ENCODE measurements at places on chromosomes 5 and 9. TPM values are rescaled to one million over a fixed set of nuclear protein-coding genes. Genes with fewer than 3 reads are reported as not detected.

Gene PCDHGA8
- not detected for total RNA-seq

Gene MARCOL
- total RNA-seq, result not detected

Gene PCDHGB5
- not detected for total RNA-seq

Gene C5orf58
- not detected for total RNA-seq

- no peaks in the 10 kb centered on the region for H3K36me3 ChIP-seq
- no peak for DNase-seq
- H3K4me3 ChIP-seq, result no peak overlapping the region
These were observed 25.1 kb downstream of the ZNF618 start for GRCh38 chr9:113901221-113901688.

- H3K27me3 ChIP-seq, result no peaks in the 10 kb centered on the region
- H3K27ac ChIP-seq, result no peak overlapping the region
- H3K4me3 ChIP-seq, result no peak overlapping the region
These were observed 311.7 kb upstream of the HAPLN1 start for GRCh38 chr5:84032324-84032723.

DNA sequence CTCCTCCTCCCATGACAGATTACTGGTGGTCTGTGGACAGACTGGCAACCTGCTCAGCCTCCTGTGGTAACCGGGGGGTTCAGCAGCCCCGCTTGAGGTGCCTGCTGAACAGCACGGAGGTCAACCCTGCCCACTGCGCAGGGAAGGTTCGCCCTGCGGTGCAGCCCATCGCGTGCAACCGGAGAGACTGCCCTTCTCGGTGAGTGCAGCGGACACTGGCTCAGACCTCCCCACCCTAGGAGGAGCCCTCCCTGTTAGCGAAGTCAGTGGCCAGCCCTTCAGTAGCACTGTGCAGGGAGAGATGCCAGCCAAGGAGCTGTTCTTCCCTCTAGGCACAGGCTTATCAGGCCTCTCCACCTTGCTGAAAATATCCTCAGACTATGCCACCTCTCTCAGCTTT is 143.5 kb downstream of the SAXO1 start:
- no peaks in the 10 kb centered on the region for H3K4me1 ChIP-seq
- H3K4me3 ChIP-seq, result no peak overlapping the region
- no peaks in the 10 kb centered on the region for H3K27me3 ChIP-seq
- no peaks in the 10 kb centered on the region for H3K36me3 ChIP-seq

GRCh38 chr5:144011388-144011787 is 159.1 kb downstream of the YIPF5 start:
- H3K36me3 ChIP-seq, result no peaks in the 10 kb centered on the region
- no peak overlapping the region for H3K27ac ChIP-seq
- DNase-seq, result no peak
- no peak overlapping the region for H3K4me3 ChIP-seq
- H3K4me1 ChIP-seq, result no peaks in the 10 kb centered on the region

- no peak overlapping the region for H3K4me3 ChIP-seq
- no peak overlapping the region for H3K27ac ChIP-seq
- DNase-seq, result no peak
- H3K4me1 ChIP-seq, result peaks cover 18% of the 10 kb centered on the region
- H3K36me3 ChIP-seq, result peaks cover 2% of the 10 kb centered on the region
These were observed 123.9 kb downstream of the TLE4 start for GRCh38 chr9:79695531-79696175.

DNA sequence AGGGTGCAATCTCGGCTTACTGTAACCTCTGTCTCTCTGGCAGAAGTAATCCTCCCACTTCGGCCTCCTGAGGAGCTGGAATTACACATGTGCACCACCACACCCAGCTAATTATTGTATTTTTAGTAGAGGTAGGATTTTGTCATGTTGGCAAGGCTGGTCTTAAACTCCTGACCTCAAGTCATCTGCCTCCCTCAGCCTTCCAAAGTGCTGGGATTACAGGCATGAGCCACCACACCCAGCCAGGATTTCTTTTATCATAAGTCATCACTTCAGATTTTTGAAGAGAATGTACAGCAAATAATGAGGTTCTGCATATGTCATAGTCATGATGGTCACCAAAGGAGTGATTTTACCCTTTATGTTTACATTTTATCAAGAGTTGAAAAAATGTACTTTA is 108.1 kb downstream of the GCNT1 start:
- no peaks in the 10 kb centered on the region for H3K36me3 ChIP-seq
- no peak overlapping the region for H3K4me3 ChIP-seq
- peaks cover 8% of the 10 kb centered on the region for H3K4me1 ChIP-seq
- H3K27ac ChIP-seq, result no peak overlapping the region

GRCh38 chr9:124357721-124358361 is 57.4 kb downstream of the PSMB7 start:
- no peak overlapping the region for H3K27ac ChIP-seq
- no peak overlapping the region for H3K4me3 ChIP-seq
- DNase-seq, result no peak
- H3K27me3 ChIP-seq, result no peaks in the 10 kb centered on the region
- H3K4me1 ChIP-seq, result peaks cover 7% of the 10 kb centered on the region
- peaks cover 36% of the 10 kb centered on the region for H3K36me3 ChIP-seq

GRCh38 chr9:114371973-114372917 is 15.5 kb downstream of the AKNA start:
- H3K27me3 ChIP-seq, result no peaks in the 10 kb centered on the region
- peaks cover 96% of the 10 kb centered on the region for H3K4me1 ChIP-seq
- peak overlapping the region; percentile 98 for H3K27ac ChIP-seq
- peak overlapping the region; percentile 72 for H3K4me3 ChIP-seq
- peak; percentile 87 for DNase-seq

DNA sequence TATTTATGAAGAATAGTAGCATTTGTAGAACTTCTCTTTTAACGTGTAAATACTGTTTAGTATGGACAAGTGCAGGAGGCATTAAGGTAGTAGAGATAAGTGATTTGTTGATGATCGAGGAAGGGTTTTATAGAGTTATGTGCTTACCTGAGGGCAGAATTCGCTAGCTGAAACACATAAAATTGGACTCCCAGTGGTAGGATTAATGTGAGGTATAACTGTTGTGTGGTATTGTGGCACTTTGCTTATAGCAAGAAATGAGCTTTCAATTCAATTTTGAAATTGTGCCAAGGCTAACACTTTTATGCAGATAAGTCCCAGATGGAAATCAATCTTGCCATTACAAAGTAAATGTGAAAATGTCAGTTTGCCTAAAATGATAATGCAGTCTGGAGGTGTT is 1.2 kb downstream of the AP3S1 start:
- H3K27me3 ChIP-seq, result no peaks in the 10 kb centered on the region
- H3K4me3 ChIP-seq, result peak overlapping the region; percentile 96
- peaks cover 45% of the 10 kb centered on the region for H3K4me1 ChIP-seq
- H3K27ac ChIP-seq, result no peak overlapping the region

- no peaks in the 10 kb centered on the region for H3K27me3 ChIP-seq
- H3K4me3 ChIP-seq, result no peak overlapping the region
- no peak overlapping the region for H3K27ac ChIP-seq
- H3K4me1 ChIP-seq, result peaks cover 5% of the 10 kb centered on the region
- no peaks in the 10 kb centered on the region for H3K36me3 ChIP-seq
- DNase-seq, result no peak
These were observed 55.4 kb upstream of the TBC1D2 start for GRCh38 chr9:98310752-98311392.

DNA sequence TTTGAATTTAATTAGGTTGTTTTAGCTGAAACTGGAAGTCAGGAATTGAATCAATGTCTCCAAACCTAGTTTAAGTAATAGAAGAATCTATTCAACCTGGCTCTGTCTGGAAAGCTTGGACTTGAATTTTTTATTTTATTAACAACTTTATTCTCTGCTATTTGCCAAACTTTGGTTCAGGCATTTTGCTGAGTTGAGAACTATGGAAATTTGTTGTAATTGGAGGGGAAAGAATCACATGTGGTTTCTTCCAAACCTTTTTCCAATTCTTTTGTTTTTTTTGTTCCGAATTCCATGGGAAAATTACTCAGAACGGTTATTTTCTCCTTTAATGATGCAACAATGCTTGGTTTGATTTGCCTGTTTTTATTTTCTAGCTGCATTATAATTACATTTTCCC is 98.2 kb upstream of the RPS23 start:
- H3K4me1 ChIP-seq, result no peaks in the 10 kb centered on the region
- no peak for DNase-seq
- no peaks in the 10 kb centered on the region for H3K27me3 ChIP-seq

- no peak overlapping the region for H3K4me3 ChIP-seq
- no peaks in the 10 kb centered on the region for H3K36me3 ChIP-seq
- H3K27ac ChIP-seq, result no peak overlapping the region
- H3K27me3 ChIP-seq, result no peaks in the 10 kb centered on the region
- H3K4me1 ChIP-seq, result no peaks in the 10 kb centered on the region
- DNase-seq, result no peak
These were observed 121.0 kb downstream of the MEF2C start for GRCh38 chr5:88761939-88762338.

DNA sequence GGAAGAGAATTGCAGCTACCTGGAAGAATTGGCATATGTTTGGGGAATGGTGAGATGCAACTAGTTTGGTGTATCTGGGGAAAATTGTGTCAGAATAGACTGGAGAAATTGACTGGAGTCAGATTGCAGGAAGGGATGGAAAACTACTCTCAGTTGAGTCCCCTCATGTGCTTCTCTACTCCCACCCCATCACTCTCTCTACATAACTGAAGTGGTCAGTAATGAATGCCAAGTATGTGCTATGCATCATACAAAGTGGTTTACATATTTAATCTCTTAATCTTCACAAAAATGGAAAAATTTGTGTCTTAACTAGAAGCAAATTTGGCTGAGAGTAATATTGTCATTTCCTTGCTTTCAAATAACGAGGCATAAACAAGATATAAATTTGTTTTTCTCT is 146.4 kb upstream of the TNC start:
- no peaks in the 10 kb centered on the region for H3K4me1 ChIP-seq
- no peak overlapping the region for H3K4me3 ChIP-seq
- H3K27me3 ChIP-seq, result no peaks in the 10 kb centered on the region

DNA sequence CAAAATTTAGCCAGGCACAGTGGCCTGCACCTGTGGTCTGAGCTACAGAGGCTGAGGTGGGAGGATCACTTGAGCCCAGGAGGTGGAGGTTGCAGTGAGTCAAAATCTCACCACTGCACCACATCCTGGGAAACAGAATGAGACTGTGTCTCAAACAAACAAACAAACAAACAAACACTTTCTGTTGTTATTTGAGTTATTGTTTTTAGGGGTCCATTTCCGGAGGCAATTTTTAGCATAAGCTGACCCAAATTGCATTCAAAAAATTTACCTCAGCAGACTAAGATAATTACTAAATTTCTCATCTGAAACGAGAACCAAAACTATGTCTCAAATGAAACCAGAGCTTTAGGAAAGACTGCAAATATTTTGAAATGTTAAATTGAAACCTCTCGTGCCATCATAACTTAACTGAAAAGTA is 1485.1 kb downstream of the EFNA5 start:
- no peak for DNase-seq
- H3K4me1 ChIP-seq, result no peaks in the 10 kb centered on the region
- H3K4me3 ChIP-seq, result no peak overlapping the region
- H3K27me3 ChIP-seq, result no peaks in the 10 kb centered on the region
